ENCODE measurements at places on chromosomes 12 and 14.

DNA sequence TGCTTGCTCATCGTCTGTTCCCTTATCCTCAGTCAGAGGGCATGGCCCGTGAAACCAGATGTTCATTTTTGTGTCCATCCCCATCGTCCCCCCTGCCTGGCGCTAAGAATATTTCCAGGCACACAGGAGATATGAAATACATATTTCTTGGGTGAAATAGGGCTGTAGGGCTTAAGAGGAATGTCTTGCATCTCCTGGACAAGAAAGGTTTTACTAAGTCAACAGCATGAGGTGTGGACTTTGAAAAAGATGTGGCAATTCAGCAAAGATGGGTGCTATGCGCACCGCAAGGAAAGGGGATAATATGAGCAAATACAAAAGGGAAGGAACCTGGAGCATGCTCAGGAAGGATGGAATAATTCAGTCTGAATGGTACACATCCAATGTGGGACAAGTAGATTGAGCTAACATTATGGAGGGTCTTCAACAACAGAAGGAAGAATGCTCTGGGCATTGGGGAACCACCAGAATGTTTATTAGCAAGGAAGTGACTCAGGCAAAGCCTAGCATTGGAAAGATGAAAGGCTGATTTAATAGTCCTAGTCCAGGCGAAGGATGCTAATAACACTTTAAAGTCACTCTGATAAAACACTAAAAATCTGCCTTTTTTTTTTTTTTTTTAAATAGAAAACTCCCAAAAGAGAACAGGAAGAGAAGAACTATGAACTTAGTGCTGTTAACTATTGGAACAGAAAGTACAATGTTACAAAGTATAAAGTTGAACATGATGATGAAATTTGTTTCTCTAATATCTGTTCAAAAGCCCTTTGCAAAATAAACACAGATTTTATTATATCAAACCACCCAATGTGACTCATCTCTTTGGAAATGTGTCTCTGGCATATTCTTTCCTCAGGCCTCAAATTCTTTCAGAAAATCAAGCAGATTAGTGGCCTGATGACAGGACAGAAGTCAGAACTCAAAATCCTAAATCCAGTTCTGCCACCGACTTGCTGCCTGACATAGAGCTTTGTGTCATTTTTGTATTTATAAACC, 449.5 kb downstream of the BCAT1 start:
- no peak for DNase-seq

DNA sequence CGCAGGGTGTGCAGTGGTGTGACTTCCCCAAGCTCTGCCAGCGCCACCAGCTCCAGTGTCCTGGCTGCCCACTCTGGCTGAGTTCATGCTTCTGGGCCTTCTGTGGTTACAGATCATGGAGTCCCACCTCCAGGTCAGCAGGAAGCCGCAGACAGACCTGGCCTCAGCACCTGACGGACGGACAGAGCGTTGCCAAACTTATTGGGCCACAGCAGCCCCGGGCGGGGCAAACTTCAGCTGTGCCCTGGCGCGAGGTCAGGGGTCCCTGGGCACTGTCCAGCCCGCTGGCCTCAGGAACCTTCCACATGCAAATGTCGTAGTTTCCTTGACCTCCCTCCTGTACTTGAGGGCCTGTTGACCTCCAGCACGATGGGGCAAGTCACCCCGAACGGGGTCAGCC, 11.2 kb downstream of the GPR132 start:
- no peak for DNase-seq

GRCh38 chr12:50201987-50202521, 34.9 kb upstream of the CERS5 start:
- peak; percentile 74 for DNase-seq

DNA sequence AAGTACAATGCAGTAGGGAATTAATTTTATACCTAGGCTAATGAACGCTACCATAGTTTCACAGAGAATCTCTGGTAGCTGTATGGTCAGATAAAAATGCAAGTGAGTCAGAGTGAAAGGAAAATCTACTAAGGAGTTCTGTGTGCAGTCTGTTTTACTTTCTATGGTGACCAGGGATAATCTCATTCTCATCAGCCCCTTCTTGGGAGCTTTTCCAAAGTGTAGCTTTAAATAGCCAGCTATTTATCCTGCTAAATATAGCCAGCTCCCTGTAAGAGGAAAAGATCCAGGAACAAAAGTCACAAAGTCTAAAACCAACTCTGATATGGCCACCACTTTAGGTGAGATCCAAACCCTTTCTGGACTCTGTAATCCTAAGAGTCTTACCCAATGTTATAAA, 75.5 kb downstream of the TMEM116 start:
- DNase-seq = no peak

DNA sequence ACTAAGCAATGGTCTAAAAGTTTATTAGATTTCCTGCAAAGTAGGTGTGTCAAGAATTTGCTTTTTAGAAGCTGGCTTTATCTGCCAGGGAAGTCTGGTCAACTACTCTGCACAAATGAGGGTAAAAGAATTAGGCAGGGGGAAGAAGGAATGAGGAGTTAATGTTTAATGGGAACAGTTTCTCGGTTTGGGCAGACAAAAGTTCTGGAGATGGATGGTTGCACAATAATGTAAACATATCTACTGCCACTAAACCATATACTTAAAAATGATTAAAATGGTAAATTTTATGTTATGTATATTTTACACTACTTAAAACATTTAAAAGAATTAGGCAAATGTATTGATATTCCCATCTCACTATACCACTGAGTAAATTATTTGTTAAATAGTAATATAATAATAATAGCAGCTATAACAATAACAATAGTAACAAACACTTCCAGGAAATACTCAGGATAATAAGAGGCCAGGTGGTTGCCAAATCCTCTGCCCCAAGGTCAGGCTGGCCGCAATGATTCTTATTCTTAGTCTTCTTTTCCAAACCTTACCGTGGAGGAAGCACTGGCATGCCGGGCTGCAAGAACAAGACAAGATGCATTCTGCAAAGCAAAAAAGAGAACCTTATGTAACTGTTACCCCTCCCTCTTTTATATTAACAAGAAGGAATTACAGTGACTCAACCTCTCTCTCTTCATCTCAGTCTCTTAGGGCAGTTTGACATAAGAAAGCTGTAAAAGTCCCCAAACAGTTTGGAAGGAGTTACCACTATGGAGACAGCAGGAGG, 13.9 kb downstream of the CS start:
- no peak for DNase-seq

GRCh38 chr12:99059824-99060511, 414.9 kb downstream of the APAF1 start:
- no peak for DNase-seq
